Natural killer cell treated with Interleukin-12 subunit alpha and Interleukin-12 subunit beta and Interleukin-15 and Interleukin-18, amount 100 ng/mL, for 72 hours (primary cell): ENCODE measurements at places on chromosomes 11 and 22. TPM values are rescaled to one million over a fixed set of nuclear protein-coding genes. Genes with fewer than 3 reads are reported as not detected.

DNA sequence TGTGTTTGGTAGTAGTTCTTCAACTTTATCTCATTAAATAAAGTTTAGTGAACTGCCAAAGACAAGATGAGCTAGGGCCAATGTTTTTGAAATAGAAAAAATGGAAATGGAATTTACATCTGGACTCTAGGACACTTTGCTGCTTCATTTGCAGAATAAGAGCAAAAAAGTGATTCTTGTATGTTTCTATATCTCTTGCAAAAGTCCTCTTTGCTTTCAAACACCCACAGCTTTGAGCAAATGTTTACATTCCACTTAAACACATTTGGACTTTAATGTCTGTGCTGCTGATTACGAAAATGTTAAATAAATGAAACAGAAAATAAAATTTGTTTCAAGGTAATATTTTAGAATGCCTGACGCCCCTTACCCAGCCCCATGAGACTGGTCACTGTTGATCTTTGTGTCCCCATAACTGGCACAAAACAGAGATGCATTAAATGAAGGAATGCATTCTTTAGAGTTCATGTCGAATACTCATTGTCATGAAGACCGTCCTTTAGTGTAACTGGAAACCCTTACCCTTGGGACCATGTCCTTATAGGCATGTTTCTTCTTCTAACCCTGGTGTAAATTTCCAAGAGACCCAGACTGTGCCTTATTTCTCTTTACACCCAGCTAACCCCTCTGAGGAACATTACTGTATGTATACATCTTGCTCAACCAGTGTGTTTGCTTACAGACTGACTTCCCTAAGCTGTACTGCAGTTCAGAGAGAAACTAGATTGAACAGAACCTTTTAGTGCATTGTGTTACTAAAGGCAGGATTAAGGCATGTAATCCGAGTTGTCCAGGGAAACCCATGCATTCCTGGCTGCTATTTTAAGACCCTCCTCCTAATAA, 199.7 kb downstream of the NAV2 start:
- no peak for DNase-seq

Gene MMP1
- not detected for total RNA-seq

- DNase-seq: no peak
Observed at GRCh38 chr11:117754030-117754429, 43.0 kb downstream of the DSCAML1 start.

DNA sequence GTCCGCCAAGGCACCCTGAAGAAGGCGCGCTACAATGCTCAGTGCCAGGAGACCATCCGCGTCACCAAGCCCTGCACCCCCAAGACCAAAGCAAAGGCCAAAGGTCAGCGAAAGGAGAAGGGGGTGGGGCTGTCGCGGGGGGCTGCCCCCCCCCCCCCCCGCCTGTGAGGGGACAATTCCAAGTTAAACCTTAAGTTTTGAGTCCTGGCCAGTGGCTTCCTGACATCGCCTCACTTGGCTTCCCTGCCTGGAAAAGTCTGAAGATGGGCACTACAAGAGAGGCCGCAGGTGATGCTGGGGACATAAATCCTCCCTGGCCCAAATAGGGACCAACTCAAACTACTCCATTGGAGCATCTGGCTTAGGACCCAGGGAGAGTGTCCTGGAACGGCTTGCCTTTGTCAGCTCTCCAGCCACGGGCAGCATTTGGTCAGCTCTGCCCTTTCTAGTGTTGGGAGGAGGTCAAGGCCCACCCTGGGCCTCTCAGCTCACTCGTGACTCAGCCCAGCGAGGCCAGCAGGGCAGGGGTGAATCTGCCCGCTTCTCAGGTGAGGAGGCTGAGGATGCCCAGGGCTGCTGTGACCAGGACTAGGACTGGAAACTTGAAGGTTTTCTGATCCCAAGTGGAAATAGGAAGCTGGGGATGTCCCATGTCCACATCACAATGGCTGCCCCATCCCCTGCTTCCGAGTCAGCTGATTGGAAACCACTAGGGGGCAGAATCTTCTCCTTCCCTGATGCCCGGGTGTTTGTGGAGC, 1.4 kb downstream of the MDK start:
- DNase-seq: no peak

Gene HEPN1
- not detected for total RNA-seq

Gene TUB
- total RNA-seq: not detected

DNA sequence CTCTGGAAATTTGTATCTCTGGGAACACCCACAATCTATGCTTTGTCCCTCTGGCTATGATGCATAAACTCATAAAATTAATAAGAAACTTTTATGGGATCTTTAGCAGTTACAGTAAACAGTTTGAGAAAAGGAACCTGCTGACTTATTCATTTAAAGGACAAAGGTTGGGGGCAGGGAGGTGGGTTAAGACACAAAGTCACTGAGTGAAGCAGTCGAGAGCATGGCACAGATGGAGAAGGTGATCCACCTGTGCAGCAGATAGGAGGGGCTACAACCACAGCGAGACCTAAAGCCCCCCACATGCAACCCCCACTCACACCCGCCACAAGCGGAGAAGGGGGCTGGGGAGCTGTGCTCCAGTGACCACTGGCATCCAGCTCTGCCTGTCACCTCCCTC, 45.0 kb downstream of the SMCO4 start:
- DNase-seq: no peak

DNA sequence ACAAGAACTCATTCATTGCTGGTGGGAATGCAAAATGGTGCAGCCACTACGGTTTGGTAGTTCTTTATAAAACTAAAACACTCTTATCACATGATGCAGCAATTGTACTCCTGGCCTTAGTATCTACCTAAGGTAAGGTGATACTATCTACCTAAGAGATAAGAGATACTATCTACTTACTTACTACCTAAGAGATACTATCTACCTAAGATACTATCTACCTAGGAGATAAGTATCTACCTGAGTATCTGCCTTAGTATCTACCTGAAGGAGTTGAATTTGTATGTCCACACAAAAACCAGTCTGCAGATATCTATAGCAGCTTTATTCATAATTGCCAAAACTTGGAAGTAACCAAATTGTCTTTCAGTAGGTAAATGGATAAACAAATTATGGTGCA, 29.0 kb upstream of the SMCO4 start:
- no peak for DNase-seq

DNA sequence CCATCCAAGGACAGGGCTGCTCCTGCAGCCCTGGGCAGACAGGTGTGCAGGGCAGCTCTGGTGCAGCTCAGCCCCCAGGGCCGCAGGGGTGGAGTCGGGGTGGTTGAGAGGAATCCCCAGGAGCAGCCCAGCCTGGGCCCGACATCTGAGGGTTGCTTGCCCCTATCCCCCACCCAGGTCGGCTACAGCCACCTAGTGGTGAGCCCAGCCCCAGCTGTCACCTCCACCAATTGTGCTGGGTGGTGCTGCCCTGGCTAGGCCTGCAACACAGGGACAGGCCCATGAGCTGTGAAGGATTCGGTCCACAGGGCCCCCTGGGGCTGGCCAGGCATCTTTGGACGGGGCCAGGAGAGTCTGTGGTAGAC, 29.6 kb downstream of the RTN4R start:
- DNase-seq: peak; percentile 70

DNA sequence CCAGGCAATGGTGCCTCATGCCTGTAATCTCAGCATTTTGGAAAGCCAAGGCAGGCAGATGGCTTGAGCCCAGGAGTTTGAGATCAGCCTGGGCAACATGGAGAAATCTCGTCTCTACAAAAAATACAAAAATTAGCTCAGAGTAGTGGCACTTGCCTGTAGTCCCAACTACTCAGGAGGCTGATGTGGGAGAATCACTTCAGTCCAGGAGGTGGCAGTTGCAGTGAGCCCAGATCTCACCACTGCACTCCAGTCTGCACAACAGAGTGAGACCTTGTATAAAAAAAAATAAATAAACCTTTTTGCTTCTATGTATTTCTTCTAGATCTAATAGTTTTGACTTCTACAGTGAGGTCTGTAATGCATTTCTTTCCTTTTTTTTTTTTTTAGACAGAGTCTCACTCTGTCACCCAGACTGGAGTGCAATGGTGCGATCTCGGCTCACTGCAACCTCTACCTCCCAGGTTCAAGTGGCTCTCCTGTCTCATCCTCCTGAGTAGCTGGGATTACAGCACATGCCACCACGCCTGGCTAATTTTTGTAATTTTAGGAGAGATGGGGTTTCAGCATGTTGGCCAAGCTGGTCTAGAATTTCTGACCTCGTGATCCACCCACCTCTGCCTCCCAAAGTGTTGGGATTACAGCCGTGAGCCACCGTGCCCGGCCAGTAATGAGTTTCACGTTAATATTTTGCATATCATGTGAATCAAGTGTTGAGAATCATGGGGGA, 18.1 kb upstream of the RDX start:
- DNase-seq: no peak

Gene LMO2
- not detected for total RNA-seq

GRCh38 chr11:84212468-84213390, 926.6 kb upstream of the CCDC90B start:
- no peak for DNase-seq

DNA sequence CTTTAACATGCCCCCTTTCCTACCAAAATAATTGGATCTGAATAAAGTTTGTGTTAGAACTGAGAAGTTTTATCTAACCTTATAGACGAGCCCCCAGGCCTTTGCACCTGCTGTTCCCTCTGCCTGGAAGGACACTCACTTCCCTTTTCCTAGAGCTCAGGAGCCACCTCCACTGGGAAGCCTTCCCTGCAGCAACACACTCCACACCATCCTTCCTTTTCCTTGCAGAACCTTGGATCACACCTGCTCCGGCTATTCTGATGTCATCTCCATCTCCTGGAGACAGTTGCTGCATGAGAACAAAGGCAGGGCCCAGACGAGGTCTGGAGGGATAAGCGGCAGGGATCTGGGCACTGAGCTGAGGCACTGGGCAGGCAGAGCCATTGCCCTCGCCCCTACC, 22.6 kb upstream of the MYOD1 start:
- DNase-seq: no peak

Gene RFPL1
- total RNA-seq: not detected

Gene SPI1
- total RNA-seq: 2.0 TPM

GRCh38 chr11:122045181-122045586, 70.8 kb downstream of the BLID start:
- DNase-seq: no peak

Gene CLCF1
- total RNA-seq: 1.4 TPM

GRCh38 chr11:6237266-6237665, 1.6 kb upstream of the CNGA4 start:
- DNase-seq: no peak

Gene APOBEC3B
- 12.4 TPM for total RNA-seq

DNA sequence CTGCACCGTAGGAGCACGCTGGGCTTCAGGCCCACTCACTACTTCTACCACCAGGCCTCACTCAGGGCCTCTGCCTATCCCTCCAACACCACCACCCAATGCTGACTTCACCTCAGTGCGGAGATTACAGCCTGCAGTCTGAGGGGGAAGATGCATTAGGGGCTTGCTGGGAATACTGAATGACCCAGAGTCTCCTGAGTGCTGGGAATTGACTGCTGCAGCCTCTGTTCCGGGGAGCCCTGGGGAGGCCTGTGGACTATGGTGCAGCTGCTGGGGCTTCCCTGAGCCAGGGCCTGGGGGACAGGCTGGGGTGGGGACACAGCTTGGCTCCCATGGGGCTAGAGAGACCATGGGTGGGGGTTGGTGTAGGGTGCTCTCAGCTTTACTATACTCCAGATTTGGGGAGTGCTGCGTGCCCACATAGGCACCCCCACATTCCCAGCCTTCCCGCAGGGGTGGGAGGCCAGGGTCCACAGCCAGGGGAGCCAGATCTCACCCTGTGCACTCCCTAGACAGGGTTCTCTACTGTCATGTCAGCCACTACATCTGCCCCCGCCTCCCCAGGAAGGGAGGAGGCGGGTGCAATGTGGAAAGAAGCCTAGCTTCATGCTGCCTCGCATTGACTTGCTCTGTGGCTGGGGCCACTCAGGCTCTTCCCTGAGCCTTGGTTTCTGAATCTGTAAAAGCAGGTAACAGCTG, 44.4 kb downstream of the GDPD5 start:
- DNase-seq: no peak

DNA sequence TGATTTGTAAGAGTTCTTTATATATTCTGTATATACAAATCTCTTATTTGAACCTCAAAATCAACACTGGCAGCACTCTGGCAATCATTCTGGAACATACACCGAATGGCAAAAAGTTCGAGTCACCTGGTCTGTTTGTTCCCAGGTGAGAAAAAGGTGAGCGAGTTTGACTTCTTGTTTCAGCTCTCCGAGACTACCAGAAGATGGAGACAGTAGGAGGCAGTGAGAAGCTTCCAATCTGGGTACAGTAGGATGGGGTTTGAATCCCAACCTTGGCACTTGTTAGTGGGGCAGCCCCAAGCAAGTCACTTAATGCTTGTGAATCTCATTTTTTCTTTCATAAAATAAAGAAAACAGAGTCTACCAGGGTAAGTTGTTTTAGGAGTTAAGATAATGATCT, 76.4 kb downstream of the C2CD3 start:
- no peak for DNase-seq

DNA sequence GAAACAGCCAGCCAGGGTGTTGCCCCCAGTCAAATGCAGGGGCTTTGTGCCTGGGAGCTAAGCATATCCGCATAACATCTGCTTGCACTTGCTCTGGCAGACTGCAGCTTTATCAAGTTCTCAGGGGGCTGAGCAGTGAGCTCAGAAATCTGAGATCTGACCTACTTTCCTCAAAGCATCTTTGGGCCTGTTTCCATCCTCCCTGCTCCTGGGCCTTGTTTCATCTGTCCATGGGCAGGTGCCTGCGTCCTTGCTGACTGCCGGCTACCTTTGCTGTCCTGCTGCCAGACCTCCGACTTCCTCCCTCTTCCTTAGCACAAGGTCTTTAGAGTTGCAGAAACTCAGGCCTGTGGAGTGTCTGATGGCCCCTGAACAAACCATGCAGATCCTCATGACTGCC, 131.2 kb upstream of the B3GAT1 start:
- no peak for DNase-seq

DNA sequence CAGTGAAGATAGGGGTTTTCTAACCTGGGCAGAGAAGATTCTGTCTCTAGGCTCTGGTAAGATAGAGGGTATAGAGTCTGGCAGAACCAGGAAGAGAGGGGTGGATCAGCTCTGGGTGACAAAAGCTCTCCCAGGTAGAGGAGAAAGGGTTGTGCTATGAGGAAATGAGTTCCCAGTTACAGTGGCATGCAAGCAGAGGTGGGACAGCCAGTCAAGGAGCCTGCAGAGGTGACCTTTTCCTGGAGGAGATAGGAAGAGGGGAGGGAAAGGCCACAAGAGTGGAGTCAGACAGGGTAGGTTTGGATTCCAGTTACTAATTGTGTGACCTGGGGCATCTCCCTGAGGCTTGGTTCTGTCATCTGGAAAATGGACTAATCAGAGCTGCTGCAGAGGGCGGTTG, 3.4 kb upstream of the CAPN5 start:
- no peak for DNase-seq

Gene SCN4B
- not detected for total RNA-seq

Gene MLC1
- 4.5 TPM for total RNA-seq

GRCh38 chr11:70727899-70728620, 329.7 kb downstream of the CTTN start:
- DNase-seq: no peak

Gene CARD18
- not detected for total RNA-seq

Gene GAB4
- not detected for total RNA-seq
